NCI-H2171 treated with DMSO at 0.1 percent for 48 hours (cell line): ENCODE measurements at places on chromosomes 13 and 19.
A peak's percentile ranks its signal among the peaks of the same experiment; 100 is the strongest.

- DNase-seq = no peak
Measured at GRCh38 chr13:98175043-98175442, 2.0 kb downstream of the RNF113B start.

DNA sequence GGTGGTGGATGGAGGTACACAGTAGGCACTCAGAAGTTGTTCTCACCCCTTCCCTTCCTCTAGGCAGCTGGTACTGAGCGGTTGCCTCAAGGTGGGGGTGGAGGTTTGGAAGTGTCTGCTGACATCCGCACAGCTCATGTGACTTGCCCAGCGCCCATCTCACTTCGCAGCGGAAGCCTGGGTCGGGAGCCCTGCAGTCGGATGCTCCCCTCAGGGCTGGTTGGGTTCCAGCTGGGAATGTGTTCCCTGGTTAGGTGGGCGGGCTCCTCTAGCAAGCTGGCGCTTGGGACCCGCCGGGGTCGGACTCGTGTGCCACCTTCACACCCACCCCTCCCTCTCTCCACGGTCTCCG lies 10.2 kb downstream of the PPP1R37 start:
- peak; percentile 77 for DNase-seq

DNA sequence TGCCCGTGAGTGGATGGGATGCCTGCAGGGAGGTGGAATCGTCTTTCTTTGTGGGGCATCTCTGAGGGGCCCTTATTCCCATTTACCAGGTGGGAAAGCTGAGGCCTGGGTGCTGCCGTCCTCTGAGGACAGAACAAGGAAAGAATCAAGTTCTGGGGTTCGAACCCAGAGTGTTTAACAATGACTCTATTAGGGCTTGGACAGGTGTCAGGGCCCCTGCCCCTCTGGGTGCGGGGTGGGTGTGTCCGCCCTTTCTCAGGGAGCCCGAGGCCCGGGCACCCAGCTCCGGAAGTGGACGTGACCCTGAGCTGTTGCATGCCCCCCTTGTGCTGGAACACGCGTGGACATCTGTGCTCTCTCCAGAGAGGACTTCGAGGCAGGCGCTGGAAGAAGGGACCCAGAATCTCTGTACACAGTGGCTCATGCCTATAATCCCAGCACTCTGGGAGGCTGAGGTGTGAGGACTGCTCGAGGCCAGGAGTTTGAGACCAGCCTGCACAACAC lies 10.8 kb downstream of the NDUFA11 start:
- DNase-seq = no peak

- peak; percentile 75 for DNase-seq
Measured at GRCh38 chr13:78978381-78978998, 319.5 kb upstream of the OBI1 start.

DNA sequence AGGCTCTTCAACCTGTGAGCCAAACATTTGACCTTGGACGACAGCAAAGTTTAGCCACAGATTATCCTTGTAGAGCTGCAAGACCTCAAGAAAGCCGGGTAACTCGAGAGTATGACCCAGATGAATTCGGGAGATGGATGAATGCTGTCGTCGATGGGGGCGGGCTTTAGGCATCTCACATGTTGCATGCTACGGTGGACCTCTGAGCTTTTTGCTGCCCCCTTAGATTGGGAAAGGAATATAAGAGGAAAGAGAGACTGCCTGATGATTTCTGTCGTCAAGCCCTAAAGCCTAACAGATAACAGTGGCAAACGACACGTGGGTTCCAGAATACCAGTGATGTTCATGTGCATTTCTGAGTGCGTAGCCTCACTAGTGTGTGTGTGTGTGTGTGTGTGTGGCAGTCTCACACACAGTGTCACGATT lies 730 bp upstream of the ABCC4 start:
- DNase-seq = no peak

DNA sequence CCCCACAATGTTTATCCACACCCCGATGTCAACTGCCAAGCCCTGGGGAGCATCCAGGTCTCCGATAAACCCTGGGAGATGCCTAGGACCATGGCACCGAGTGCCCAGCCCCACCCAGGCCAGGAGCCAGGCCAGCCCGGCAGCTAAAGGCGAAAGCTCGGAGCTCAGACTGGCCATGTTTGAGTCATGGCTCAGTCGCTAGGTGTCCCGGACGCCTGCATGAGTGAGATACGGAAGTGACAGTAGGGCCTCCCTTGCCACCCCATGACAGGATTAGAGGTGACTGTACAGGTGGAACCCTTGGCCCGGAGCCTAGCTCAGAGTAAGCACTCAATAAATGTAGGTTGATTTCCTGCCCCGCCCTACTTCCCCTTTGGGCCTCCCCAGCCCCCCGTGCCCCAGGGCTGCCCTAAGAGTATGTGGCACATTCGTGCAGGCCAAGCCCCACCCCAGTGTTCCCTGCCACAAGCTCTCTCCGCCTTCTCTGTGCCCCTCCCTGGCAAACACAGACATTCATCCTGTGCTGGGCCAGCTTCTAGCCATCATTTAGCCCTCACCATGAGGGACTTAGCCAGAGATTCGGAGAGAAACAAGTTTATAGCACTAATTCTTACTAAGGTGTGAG lies 5.8 kb upstream of the TPM4 start:
- no peak for DNase-seq

GRCh38 chr19:54337858-54338230 lies 1.1 kb downstream of the LILRA4 start:
- DNase-seq = no peak

DNA sequence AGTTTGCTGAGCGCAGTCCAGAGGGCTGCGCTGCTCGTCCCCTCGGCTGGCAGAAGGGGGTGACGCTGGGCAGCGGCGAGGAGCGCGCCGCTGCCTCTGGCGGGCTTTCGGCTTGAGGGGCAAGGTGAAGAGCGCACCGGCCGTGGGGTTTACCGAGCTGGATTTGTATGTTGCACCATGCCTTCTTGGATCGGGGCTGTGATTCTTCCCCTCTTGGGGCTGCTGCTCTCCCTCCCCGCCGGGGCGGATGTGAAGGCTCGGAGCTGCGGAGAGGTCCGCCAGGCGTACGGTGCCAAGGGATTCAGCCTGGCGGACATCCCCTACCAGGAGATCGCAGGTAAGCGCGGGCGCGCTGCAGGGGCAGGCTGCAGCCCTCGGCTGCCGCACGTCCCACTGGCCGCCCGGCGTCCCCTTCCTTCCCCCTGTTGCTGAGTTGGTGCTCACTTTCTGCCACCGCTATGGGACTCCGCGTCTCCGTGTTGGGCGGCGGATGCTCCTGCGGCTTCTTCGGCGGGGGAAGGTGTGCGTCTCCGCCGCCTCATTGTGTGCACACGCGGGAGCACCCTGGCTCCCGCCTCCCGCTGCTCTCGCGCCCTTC lies 772 bp downstream of the GPC6 start:
- peak; percentile 82 for DNase-seq

GRCh38 chr19:28644169-28644775 lies 568.7 kb downstream of the UQCRFS1 start:
- DNase-seq = no peak

DNA sequence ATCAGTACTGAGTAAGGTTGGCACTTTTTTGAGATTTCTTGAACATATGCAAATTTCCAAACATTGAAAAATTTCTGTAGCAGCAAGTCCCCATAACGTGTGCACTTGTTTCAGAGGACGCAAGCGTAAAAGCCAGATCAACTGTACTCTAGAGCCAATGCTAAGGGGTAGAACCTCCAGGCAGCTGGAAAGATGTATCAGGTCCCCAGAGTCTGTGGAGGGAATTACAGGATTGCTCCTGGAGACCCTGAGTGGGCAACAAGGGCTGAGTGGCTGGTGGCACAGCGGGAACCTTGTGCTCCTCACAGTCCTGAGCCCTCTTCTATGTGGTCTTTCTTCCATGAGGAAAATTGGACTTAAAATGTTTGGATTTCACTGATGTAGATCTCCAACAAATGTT lies 53.9 kb upstream of the AMER2 start:
- no peak for DNase-seq

- no peak for DNase-seq
Measured at GRCh38 chr19:35315883-35316282, 13.1 kb upstream of the CD22 start.

DNA sequence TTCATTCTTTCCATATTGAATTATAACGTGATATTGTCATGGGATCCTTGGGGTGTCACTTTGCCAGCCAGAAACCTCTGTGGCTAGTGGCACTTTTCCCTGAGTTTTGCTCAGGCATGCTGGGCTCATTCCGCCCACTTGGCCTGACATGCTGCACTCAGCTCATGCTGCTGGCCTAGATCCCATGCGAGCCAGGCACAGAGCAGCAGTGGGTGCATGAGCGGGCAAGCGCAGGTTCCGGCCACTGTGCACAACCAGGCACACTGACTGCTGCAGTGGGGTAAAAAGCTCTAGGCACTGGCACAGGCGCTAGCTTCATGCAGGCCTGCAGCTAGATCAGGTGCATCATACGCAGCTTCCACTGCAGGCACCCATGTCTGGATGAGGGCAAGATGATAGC lies 221.2 kb downstream of the MAB21L1 start:
- no peak for DNase-seq

GRCh38 chr13:41580345-41580744 lies 123.0 kb downstream of the RGCC start:
- no peak for DNase-seq

- no peak for DNase-seq
Measured at GRCh38 chr13:36217456-36217855, 3.1 kb upstream of the SOHLH2 start.

GRCh38 chr13:111336666-111337065 lies 16.2 kb downstream of the TEX29 start:
- DNase-seq = no peak

DNA sequence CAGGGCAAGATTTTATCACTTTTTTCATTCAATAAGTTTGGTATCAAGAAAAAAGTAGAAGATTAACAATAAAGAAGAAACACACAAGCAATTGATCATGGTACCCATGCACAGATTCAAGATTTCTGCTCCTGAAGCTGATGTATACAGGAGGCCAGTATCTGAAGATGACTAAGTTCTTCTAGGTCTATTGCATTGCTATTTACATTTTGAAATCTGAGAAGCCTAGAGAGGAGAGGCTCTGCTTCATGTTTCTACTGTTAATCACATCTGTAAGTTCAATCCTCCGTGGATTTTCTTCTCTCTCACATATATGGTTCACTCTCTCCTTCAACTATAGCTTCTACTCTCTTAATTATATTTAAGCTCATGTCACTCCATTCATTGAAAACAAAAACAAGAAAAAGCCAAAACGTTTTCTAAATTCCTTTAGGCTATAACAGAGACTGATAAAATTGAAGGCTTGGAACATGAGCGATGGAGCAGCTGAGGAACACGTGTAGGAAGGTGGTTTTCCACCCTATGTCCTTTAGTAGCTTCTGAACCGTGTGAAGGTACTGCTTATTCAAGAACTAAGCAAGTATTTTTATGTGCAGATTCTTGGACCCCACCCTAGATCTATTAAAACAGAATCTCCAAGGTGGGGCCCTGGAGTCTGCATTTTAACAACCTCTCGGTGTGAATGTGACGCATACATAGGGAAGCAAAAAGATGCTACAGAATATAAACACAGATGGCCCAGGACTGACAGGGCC lies 198.2 kb downstream of the EFNB2 start:
- DNase-seq = peak; percentile 10

- DNase-seq = no peak
Measured at GRCh38 chr19:48181505-48181904, 11.0 kb downstream of the ZSWIM9 start.

GRCh38 chr19:54148158-54148557 lies 10.6 kb downstream of the CNOT3 start:
- no peak for DNase-seq

DNA sequence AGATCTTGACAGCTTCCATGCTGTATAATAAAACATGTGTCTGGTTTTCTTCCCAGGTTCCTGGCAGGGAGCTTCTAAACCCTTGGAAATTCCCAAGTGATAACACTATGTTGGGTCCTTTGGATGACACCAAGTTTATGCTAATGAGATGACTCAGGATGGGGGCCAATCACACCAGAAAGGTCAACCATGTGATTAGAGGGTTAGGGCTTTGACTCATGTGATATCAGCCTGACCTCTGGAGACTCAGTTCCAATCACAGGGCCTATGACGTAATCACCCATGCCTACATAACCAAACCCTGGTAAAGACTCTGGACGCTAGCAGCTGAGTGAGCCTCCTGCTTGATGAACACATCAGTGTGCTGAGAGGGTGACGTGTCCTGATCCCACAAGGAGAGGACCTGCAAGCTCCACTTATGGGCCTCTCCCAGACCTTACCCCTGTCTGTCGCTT lies 203.6 kb downstream of the DCLK1 start:
- no peak for DNase-seq

GRCh38 chr19:14772995-14773394 lies 5.4 kb downstream of the ADGRE2 start:
- no peak for DNase-seq

GRCh38 chr13:75452564-75452963 lies 29.4 kb downstream of the TBC1D4 start:
- DNase-seq = no peak

GRCh38 chr19:14063105-14063504 lies 1.2 kb upstream of the PALM3 start:
- DNase-seq = no peak

- DNase-seq = peak; percentile 72
Measured at GRCh38 chr19:15195371-15196334, 5.1 kb downstream of the NOTCH3 start.

- DNase-seq = no peak
Measured at GRCh38 chr19:18991468-18991867, 41.8 kb downstream of the SUGP2 start.

- DNase-seq = no peak
Measured at GRCh38 chr13:22200440-22200839, 529.6 kb downstream of the FGF9 start.

DNA sequence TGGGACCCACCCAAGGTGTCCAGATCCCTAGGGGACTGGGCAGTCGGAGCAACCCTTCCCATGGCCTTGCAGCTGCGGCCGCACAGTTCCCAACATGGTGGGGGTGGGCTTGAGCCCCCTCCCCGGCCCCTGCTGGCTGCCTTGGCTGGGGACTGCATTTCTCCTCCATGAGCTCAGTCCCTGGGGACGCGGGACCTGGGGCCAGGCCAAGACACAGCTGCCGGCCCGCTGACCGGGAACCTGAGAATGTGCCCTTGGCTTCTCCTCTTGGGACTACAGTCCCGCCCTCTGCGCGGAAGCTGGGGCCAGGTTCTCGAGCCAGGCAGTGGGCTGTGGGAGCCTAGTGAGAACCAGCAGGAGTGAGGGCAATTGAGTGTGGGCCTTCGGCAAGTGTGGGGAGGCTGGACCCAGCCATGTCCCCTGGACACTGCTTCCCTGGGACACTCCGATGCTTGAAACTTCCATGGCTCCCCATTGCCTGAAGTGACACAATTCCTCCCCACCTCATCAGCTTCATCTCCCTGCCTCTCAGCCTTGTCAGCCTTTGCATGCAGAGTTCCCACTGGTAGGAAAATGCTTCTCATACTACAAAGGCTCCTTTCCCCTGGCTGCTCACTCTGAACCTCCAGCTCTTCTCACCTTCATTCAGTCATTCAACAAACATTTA lies 13.1 kb upstream of the NOTCH3 start:
- DNase-seq = no peak
